ENCODE measurements at places on chromosomes 5 and 9.

DNA sequence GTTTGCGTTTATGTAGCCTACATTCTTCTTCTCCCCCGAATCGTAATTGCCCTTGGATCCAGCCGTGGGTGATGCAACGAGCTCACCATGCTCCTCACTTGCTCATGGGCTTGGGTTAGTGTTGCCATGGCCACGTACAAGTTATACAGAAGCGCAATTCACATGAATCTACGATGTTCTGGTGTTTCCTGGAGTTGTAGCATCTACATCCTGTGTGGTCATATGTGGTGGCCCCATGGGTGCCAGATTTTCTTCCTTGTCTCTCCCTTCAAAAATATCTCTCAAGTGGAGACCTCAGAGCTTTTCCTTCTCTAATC, 115.3 kb downstream of the TLE4 start:
- no peak for DNase-seq

DNA sequence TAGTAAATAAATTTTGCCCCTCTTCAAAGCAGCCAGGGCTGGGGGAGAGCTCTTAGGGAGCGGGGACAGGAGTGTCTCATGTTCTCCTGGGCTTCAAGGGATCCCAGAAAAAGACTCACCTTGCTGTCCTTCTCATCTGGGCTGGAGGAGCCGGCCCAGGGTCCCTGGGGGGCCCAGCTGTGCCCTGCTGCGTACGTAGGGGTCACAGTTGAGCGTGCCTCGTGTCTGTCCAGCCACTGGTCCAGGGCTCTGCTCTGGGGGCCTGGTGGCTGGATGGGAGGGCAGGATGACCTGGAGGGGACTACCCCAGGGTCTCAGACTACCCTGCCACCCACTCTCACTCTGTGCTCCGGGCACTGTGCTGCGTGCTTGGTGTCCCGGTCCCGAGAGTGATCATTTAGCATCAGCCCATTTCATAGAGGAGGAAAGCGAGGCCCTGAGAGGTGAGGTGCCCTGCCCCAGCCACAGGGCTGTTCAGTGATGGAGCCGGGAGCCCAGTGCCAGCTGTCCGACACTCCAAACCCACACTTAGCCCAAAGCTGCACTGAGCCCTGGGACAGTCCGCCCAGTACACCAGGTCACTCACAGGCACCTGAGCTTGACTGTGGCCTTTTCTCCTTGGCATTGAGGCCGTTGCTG, 26.2 kb upstream of the TDRD7 start:
- no peak for DNase-seq

GRCh38 chr5:151233616-151234085, 9.8 kb upstream of the CCDC69 start:
- no peak for DNase-seq

DNA sequence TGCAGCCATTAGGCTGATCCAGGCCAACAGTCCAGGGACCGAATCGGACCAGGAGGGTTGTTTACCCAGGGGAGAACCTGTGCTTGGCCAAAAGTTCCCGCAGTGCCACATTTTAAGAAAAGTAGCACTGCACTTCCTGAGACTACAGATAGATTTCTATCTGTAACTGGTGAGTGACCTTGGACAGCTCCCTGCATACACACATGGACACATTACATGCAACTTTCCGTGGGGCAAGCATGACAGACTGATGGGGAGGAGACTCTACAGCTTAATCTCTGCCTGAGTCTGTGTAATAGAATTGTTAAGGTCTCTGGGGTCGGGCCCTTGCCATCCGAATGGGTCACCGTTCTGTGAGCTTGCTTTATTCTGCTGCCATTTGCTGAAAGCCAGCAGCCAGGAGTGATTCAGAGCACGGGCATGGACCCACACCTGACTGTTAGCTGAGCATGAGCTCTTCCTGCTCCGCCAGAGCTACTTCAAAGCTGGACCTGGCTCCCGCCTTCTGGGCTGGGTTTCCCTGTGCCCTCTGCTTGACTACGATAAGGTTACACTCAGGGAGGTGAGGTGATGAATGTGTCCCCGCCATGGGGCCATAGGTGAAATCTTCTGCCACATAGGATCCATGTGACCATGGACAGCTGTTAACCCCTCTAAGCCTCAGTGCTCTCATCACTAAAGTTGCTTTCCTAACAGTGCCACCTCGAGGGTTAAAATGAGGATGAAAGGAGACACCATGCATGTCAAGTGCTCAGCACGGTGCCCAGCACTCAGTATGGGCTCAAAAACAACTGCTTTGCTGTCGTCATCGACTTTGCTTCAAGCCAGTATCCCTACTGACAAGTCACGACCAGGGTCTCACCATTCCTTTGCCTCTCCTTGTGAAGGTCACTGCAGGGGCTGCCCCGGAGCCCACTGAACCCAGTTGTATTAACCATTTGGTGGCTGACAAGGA, 200.0 kb downstream of the MELK start:
- DNase-seq = no peak

- no peak for DNase-seq
Measured at GRCh38 chr9:88950341-88951154, 40.7 kb upstream of the S1PR3 start.

- no peak for DNase-seq
Measured at GRCh38 chr9:94031380-94031779, 52.9 kb upstream of the PTPDC1 start.

DNA sequence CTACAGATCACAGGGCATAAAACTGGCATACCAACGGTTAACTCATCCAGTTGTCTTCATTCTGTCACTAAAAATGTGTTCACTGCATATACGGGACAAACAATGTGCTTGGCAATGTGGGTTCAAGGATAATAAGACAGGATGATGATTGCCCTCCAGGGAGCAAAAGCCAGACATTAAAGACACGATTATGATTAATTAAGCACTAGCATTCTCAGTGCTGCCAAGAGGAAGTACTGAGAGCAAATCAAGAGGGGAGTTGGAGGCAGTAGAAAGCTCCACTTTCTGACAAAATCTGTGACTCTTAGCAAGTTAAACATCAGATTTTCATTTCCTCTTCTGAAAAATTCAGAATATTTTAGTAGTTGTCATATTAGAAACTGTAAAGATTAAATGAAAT, 9.0 kb upstream of the IFNA8 start:
- DNase-seq = no peak

DNA sequence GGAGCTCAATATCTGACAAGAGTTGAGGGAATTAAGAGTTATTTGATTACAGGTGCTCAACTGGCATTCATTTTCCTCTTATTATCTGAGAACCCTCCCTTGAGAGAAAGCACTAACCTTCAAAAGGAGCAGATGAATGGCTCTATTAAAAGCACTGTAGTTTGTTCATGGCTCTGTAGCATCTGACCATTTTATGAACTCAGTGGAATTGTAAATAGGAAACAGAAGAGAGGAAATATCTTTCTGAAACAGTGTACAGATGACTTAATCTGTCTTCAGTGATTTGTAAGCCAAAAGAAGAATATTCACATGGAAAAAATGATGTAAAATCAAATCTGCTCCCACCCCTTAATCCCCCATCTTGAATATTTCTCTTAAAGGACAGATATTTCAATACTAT, 810.4 kb upstream of the GRAMD2B start:
- no peak for DNase-seq

DNA sequence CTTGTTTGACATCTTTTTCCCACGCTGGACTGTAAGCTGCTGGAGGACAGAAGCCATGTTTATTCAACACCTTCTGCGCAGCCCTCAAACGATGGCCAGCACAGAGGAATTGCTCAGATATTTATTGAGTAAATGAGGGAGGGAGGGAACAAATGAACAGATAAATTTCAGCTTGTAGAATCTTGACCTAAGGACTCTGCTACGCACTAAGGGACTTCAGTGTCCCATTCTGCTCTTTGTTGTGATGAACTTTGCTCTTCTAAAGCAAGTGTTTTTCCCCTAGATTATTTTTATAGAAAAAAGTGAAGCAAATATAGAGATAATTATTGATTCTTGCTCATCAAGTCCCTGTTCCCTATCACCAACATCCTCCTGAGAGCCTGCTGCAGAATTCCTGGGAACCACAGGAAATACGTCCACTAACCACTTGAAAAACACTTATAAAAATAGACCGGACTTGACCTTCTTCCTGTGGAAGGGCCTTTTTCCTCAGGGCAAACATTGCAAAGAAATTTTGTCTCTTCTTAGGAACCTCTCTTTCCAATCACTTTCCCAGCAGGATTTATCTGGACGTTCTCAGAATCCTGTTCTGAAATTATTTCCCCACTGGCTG, 54.9 kb downstream of the FGF1 start:
- DNase-seq = no peak

- no peak for DNase-seq
Measured at GRCh38 chr5:31853398-31854135, 214.6 kb downstream of the PDZD2 start.

Measured in heart left ventricle (tissue), 16 donors.